Cardiac fibroblast (primary cell): ENCODE measurements at places on chromosomes 16 and 17.
A peak's percentile ranks its signal among the peaks of the same experiment; 100 is the strongest.

DNA sequence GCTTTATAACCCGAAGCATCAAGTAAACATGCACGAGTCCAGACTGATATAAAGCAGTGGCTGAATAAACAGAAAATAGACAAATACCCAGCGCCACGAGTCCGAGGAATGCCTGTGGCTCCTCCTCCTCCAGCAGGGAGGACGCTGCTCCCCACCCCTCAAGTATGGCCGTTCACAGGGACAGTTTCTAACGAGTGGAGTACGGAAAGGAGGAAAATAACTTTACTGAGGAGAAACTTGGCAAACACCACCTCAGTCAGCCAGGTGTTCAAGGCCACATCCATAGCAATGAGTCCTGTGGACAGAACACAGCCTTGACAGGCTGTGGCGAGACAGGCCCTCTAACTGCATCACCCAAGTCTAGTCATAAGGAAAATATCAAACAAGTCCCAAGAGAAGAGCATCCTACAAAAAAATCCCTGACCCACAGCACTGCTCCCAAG lies 9.2 kb downstream of the ZDHHC7 start:
- peak; percentile 76 for DNase-seq

DNA sequence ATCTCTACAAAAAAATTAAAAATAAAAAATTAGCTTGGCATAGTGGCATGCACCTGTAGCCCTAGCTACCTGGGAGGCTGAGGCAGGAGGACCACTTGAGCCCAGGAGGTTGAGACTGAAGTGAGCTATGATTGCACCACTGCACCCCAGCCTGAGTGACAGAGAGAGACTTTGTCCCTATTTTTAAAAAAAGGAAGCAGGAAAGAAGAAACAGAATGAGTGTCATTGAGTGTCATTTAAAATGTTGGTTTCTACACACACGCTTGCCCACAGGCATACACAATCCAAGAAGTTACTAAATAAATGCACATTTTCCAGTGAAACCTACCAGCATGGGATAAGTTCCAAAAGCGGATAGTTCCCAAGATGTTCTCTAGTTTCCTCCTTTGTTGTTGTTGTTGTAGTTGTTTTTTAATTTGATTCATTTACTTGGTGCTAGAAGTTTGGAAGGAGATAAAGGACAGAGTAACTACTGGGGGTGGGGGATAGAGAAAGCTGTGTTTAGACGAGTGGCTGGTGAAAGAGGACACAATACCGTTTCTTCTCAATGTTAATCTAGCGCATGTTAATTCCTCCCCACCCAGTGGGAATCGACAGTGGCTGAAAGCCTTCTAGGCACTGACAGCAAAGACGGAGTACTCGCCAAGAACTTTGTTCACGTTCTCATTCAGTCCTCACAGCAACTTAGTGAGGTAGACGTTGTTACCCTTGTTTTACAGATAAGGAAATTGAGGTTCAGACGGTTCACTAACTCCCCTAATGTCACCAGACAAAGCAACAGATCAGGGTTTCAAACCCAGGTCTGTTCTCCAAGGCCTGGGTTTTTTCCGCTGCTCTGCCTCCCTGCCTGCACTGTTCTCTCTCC lies 17.3 kb downstream of the MRPS23 start:
- no peak for DNase-seq

- DNase-seq, result no peak
Measured at GRCh38 chr17:39579318-39580081, 28.2 kb downstream of the NEUROD2 start.

GRCh38 chr16:75226550-75227360 lies 8.0 kb downstream of the CTRB1 start:
- DNase-seq, result no peak

DNA sequence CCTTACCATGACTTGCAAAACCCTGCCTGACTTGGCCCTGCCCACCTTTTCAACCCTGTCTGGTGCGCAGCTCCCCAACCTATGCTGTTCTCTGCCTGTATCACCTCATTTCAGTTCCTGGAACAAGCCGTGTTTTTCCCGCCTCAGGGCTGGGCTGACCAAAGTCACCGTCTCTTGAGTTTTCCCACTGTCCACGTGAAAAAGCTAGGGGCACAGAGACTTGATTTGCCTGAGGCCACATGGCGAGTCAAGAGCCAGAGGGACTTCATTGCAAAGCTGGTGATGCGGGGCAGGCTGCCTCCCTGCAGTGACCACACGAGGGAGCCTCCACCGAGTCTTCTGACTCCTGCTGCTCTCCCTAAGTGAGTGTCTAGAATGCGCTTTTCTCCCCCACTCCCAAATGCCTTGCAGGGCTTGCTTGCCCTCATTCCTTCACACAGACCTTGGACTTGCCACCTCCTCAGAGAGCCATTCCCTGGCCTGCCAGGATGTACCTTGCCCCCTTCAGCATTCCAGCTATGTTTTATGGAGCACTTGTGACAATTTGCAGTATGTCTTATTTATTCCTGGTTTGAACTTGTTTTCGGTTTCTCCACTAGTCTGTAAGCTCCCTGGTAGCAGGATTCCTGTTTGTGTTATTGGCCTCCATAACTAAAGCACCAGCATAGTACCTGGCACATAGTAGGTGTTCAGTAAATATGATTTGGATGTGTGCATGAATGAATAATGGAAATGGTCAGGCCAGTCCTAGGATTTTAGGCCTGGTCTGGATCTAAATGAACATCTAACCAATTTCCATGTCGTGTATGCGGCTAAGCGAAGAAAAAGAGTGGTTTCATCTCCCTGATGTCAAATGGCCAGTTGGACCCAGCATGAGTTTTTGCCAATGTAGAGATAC lies 252.3 kb downstream of the SNX29 start:
- DNase-seq, result peak; percentile 62

- no peak for DNase-seq
Measured at GRCh38 chr16:78642621-78643285, 543.3 kb downstream of the WWOX start.

- peak; percentile 94 for DNase-seq
Measured at GRCh38 chr17:39153599-39154051, 2.2 kb upstream of the PLXDC1 start.

- no peak for DNase-seq
Measured at GRCh38 chr17:21028192-21028591, 14.6 kb downstream of the USP22 start.

GRCh38 chr17:34820248-34820801 lies 140.9 kb downstream of the CCT6B start:
- no peak for DNase-seq

DNA sequence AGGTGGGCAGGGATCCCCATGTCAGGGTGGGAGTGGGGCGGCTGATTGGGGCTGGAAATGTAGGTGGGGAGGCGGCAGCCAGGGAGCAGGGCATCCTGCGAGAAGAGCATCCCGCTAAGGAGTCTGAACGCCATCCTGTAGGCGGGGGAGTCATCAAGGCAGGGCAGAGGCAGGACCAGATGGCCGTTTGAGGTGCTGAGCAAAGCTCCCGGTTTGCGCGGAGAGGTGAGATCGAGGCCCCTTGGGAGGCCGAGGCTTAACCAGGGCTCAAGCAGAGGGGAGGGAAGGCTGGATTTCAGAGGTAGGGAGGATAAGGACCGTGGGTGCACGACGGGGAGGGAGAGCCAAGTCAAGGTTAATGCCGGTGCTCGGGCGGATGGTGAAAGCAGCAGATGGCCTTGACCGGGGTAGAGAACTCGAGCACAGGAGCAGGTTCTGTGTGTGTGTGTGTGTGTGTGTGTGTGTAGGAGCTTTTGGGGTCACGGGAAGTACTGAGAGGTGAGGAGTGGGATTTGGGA lies 472 bp upstream of the NME2 start:
- DNase-seq, result no peak

- no peak for DNase-seq
Measured at GRCh38 chr16:50809561-50809960, 67.7 kb downstream of the CYLD start.

DNA sequence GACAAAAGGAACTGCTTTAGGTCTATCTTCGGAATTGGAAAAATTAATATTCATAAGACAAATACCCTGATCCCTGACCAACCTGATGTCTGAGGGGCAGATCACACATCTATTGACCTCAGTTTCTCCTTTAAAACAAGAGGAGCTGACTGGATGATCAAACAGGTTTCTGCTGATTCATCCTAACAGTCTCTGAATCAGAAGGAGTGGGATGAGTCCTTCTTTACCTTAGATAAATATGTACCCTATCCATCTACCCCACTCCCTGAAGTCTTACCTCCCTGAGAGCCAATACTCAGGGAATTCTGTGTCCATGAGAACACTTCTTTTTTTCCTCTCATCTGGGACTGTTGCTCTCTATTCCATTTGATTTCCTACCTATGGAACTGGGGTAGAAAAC lies 80.3 kb upstream of the CRHR1 start:
- no peak for DNase-seq

DNA sequence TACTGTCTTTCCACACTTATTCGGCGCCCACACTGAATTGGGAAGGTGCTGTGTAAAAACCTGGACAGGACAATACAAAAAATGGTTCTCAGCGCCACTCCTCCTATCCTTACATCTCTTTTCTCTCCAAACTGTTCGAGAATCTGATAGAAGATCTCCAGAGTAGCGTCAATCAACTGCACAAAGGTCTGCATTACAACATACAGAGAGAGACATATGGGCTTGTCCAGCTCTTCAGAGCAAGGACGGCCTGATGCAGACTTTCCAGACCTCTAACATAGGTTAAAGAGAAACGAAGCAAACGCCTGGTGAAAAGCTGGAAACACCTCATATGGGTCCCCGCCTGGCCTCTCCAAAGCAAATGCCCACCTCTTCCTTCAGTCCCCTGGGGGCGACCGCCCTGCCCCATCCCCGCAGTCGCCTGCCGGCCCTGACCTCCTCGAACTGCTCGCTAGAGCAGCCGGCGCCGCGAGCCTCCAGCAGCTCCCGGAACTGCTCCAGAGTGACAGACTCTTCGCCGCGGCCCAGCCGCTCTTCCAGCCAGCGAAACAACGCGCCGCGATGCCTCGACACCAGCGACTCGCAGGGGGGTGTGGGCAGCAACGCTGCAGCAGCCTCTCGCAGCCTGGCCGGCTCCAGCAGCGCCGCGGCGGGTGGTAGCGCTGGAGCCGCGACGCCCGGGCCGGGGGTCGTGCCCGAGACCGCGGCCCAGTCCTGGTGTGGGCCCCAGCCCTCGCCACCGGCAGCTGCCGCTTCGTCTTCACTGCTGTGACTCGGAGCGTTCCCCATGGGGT lies 526 bp downstream of the ZZEF1 start:
- peak; percentile 22 for DNase-seq

DNA sequence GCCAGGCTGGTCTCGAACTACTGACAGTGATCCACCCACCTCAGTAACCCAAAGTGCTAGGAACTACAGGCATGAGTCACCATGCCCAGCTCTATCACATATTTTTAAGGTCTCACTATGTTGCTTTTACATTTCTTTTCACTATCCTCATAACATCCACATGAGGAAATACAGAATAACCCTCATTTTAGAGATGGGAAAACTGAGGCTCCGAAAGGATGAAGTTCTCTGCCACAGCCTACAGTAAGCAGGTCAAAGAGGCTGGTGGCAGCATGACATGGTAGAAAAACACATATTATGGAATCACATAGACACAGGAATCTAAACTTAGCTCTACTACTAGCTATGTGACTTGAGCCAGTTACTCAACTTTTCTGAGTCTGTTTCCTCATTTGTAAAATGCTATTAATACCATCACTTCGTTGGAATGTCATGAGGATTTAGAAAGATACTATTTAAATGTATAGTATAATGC lies 32.2 kb downstream of the APPBP2 start:
- DNase-seq, result peak; percentile 56

GRCh38 chr16:70800781-70801480 lies at the start of gene VAC14:
VAC14 (minus strand) TSS chr16:70801158; CDS start chr16:70800900, 258 bp downstream.
- DNase-seq, result peak; percentile 85

- no peak for DNase-seq
Measured at GRCh38 chr17:376936-377863, 24.6 kb upstream of the RPH3AL start.

- DNase-seq, result peak; percentile 50
Measured at GRCh38 chr17:71441098-71441497, 679.7 kb upstream of the SOX9 start.

DNA sequence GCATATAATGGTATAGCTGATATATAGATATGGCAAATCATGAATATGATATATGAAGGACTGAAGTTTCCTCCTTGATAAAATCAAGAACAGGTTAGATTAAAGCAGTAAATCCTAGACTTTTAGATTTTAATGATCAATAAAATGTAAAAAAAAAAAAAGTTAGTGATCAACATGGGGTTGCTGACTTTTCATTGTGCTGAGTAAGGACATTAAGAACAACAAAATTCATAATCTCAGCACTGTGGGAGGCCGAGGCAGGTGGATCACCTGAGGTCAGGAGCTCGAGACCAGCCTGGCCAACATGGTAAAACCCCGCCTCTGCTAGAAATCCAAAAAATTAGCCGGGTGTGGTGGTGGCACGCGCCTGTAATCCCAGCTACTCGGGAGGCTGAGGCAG lies 10.4 kb upstream of the CHD3 start:
- DNase-seq, result no peak

DNA sequence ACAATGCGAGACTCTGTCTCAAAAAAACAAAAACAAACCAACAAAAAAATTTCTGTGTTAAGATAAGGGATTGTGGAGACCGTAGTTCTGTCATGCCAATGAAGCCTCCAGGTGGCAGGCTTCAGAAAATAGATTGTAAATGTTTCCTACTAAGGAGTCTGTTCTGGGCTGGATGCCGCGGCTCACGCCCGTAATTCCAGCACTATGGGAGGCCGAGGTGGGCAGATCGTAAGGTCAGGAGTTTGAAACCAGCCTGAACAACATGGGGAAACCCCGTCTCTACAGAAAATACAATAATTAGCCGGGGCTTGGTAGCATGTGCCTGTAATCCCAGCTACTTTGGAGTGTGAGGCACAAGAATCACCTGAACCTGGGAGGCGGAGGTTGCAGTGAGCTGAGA lies 4.4 kb upstream of the SNX29 start:
- no peak for DNase-seq

DNA sequence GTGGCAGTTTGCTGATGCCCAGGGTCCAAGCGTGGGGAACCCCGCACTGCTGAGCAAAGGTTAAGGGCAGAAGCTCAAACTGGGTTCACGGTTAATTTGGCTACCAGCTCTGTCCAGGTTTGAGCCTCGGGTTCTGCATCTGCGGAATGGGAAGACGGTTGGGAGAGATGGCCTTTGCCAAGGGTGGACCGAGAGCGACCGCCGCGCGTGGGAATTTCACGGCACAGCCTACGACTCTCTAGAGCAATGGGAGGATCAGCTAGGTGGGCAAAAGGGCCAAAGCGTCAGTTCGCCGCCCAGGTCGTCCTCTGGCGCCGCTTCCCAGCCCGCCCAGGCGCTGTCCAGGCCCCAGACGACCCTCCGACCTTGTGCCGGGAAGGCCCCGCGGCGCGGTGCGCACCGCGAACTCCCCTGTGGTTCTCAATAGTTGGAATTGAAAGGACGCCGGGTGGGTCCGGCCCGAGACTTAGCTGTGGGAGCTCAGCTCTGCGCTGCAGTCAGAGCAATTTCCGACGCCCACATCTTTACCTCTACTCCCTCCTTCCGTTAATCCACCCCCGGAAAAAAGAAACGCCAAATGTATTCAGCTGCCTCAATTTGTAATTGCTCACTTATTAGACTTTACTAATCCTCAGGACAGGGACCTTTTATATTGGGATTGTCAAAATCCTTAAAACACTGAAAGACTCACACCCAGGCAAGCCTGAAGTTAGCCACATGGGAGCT lies 2.5 kb upstream of the HS3ST3B1 start:
- no peak for DNase-seq
